Renal cortex interstitium (tissue), 15 donors: ENCODE measurements at places on chromosomes 16 and 17.

DNA sequence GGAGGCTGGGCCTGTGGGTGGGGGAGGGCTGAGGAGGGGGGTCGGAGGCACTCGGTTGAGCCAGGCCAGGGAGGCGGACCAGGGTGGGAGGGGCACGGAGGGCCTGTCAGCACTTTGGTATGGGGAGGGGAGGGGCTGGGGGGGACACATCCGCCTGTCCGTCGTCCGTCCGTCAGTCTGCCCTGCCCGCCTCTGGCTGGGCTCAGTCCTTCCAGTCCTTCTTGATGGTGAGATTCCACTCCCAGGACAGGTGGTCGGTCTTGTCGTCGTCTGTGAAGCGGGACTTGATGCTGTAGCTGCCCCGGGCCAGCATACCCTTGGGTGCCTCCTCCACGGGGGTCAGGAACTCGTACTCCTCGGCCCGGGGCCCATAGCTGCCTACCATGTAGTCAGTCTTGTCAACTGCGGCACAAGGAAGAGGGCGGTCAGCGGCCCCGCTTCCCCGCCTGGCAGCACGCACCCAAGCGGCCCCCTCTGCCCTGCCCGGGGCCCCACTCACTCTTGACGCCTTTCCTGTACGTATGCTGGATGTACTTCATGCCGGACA lies 2.4 kb downstream of the ARHGDIA start:
- no peak for DNase-seq

DNA sequence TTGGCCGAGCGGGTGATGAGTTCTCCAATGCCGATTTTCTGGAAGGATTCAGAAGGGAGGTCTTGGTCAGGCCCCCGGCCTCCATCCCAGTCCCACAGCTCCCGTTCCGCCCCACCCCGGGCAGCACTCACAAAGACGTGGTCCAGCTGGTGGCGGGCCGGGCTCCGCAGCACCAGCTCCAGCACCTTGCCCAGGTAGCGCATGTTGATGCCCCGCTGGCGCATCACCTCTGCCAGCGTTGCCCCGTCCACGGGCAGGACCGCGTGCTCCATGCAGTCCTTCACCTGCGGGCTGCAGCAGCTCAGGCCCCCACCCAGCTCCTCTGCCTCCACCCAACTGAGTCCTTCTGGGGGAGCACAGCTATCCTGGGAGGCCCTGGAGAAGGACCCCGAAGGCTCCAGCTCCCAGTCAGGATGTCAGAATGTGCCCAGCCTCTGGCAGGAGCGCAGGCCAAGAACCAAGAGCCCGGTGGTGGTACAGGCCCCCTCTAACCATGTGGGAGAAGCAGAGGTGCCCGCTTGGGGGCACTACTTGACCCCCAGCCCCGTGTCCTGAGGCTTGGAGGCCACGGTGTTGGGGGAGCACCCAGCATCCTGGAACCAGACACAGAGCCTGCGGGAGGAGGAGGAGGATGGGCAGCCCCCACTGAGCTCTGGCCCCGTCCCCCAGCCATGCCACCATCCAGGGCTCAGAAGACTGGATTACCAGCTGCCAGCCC lies 16.2 kb downstream of the CLUH start:
- DNase-seq: no peak

DNA sequence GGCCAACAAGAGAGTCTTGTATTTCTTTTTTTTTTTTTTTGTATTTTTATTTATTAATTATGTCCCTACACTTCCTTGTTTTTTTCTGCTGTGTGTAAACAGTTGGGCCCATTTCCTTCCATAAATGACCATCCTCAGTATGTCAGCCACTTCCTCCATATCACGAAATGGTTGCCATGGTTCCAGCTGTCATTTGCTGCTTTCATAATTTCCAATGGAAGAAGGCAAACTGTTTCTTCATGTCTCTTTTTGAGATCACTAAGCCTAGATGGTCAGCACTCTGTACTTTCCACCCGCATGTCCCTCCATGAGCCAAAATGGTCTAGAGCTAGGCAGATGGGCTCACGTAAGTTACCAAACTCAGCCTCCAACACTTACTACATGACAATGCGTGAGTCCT lies 133.5 kb upstream of the FOXF1 start:
- no peak for DNase-seq

- DNase-seq: no peak
Measured at GRCh38 chr17:7001318-7001961, 5.6 kb downstream of the ALOX12 start.

DNA sequence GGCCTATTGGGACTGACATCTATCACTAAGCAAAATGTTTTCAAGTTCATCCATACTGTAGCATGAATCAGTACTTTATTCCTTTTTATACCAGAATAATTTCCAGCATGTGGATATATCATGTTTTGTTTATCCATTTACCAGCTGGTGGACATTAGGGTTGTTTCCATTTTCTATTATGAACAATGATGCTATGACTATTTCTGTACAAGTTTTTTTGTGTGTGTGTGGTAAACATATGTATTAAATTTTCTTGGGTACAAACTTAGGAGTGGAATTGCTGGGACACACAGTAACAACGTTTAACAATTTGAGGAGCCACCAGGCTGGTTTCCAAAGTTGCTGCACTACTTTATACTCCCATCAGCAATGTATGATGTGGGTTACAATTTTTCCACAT lies 91.0 kb downstream of the USP32 start:
- no peak for DNase-seq

GRCh38 chr16:55835581-55835980 lies 2.7 kb upstream of the CES1 start:
- no peak for DNase-seq
